Tibial nerve (tissue), 4 donors: ENCODE measurements at places on chromosomes 1 and 21. TPM values are rescaled to one million over a fixed set of nuclear protein-coding genes. Genes with fewer than 3 reads are reported as not detected.

Gene PTAFR
- total RNA-seq, result 4.2 TPM

Gene CFAP107
- total RNA-seq, result not detected

Gene ZBTB37
- 13.1 TPM for total RNA-seq

- DNase-seq, result no peak
Measured at GRCh38 chr1:116697548-116698243, 30.2 kb upstream of the IGSF3 start.

DNA sequence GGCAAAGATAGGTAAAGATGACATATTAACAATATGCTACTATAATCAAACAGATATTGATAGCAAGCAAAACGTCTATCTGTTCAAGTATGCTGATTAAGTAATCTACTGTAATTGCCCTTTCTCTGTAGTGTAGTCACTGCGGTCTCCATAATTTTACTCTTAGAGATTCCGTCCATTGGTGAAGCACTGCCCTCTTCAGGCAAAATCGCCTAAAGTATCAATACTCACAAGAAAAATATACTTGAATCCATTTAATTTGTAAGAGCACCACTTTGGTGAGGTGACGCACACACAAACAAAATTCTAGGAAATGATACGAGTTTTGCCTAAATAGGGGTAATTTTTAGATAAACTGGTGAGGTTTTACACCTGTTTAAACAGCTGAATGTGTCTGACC, 434.6 kb upstream of the CHRM3 start:
- DNase-seq, result no peak

DNA sequence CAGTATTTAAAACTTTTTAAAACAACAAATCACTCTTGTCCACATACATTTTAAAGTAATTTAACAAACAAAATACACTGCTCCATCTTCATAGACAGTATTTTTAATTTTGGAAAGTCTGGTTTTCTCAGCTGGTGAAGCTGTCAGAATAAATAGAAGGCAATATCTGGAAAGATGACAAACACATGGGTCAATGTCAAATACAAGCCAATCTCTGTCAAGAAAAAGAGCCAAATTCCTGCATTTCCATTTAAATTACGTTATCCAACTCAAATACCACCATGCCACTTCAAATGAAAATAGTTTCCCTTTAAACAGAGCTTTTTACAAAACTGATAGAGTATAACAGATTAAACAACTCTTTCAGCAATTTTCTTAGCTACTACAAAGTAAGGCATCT, 176.5 kb downstream of the RERE start:
- no peak for DNase-seq
